ENCODE measurements at places on chromosomes 11 and 22.

DNA sequence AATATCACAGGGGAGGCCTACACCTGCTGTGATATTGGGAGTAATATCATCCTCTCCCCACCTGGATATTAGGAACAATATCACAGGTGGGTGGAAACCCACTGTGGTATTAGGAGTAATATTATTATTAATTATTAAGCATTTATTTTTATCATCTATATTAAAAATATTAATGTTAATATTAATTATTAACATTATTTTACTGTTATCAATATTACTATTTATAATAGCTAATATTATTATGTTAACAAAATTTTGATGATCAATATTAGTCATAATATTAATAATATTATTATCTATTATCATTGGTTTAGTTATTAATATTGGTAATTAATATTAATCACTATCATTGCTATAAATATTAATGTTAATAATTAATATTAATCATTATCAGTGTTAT lies 161.1 kb upstream of the API5 start:
- DNase-seq: no peak

GRCh38 chr22:40279017-40279416 lies 67.3 kb upstream of the ADSL start:
- no peak for DNase-seq

- peak; percentile 7 for DNase-seq
These were observed 4.9 kb upstream of the CELSR1 start for GRCh38 chr22:46542011-46542985.

GRCh38 chr22:50569896-50570535 lies 7.3 kb upstream of the SYCE3 start:
- no peak for DNase-seq

DNA sequence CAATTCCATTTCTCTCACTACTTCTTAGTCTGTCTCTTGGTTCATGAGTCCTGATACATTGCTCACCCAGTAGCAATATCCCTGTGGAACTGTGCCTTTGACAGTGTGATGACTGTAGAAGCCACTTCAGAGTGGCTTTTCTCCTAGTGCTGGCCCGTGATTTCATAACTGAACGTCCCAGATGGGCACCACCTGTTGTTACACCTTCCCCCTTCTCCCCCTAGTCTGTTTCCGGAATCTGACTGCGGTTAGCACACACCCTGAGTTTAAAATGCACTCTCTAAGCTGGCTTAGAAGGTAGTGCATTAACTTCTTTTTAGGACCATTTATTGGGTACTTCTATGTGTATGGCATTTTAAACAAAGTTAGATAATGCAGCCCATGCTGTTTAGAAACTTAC lies 83.0 kb downstream of the ALX4 start:
- DNase-seq: no peak

DNA sequence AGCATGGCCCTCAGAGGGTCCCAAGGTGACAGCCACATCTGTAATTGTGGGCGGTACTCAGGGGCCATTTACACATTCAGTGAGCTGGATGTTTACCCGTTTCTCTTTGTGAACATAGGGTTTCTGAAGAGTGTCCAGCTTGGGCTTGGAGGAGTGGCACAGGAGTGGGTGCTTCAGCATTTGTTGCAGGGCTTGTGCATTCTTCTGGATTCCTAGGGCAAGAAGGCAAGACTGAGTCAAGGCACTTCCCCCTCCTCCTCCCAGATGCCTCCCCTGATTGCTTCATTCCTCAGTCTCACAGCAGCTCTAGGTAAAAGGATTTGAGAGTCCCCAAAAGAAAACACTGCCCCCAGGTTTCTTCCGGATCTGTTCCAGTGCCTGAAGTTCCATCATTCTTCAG lies 95.4 kb downstream of the RNF169 start:
- no peak for DNase-seq

DNA sequence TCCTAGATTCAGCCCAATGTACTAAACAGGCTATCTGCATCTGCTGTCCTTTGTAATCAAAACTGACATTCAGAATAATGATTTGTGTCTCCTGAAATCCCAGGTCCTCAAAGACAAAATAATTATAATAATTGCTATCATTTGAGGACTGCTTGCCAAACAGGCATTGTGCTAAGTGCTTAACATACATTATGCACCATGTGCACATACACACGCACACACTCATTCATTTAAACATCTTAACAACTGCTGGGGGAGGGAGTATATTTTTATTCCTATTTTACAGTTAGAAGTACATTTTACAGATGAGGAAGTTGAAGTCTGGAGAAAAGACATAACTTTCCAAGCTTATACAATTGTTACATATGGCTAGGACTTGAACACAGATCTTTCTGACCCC lies 308.0 kb upstream of the ZC3H12C start:
- DNase-seq: no peak

- no peak for DNase-seq
These were observed 101.9 kb upstream of the OLFML1 start for GRCh38 chr11:7383406-7383805.

- peak; percentile 7 for DNase-seq
These were observed at the start of gene CFAP300 for GRCh38 chr11:102047305-102047924. Gene CFAP300 (plus strand): TSS chr11:102047437. CDS start chr11:102047471, 34 bp downstream.

GRCh38 chr11:9663699-9664275 lies at the start of gene SWAP70:
Gene SWAP70 (plus strand): TSS chr11:9664077. CDS start chr11:9664180, 103 bp downstream.
- peak; percentile 28 for DNase-seq

DNA sequence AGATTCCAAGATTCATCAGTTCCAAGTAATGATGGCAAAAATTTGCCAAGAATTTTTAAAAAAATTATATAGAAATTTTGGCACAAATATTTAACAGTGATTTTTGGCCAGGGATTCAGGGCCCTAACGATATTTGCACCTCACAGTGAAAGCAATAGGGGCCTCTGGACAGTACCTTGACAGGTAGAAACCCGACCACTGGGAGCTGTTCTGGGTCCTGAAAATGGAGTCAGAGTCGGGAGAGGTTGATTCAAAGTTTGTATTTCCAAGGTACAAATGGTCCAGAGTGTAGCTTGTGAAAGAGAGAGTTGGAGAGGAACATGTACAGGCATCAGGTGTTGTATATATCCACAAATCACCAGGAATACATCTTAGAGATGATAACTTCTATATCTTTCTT lies 41.6 kb downstream of the MRGPRX2 start:
- DNase-seq: no peak

DNA sequence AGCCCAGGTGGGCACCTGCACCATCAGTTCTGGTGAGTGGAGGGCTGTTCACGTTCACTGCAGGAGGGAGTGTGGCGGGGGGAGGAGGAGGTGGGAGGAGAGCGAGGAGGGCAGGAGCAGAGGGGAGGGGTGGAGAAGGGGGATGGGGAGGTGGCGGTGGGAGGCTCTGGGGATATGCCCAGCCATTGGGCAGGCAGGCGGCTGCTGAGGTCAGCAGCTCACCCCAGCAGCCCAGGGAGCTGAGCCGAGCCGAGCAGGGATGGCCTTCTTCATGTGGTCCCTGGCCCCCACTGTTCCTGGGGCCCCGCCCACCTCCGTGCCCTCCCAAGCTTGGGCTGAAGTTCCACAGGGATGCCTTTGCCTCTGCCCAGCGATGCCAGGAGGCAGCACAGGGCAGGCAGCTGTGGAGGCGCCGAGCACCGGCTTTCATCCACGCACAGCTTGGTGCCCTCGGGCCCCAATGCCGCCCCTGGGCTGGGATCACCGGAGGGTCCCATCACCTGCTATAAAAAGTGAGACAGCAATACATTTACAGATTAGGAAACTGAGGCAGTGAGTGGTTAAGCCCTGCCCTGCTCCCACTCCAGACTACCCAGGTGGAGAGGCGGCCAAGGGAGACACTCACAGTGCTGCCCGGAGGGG lies 21.6 kb downstream of the RTN4R start:
- no peak for DNase-seq

- peak; percentile 13 for DNase-seq
These were observed 40.9 kb downstream of the ZC3H12C start for GRCh38 chr11:110134110-110134509.

DNA sequence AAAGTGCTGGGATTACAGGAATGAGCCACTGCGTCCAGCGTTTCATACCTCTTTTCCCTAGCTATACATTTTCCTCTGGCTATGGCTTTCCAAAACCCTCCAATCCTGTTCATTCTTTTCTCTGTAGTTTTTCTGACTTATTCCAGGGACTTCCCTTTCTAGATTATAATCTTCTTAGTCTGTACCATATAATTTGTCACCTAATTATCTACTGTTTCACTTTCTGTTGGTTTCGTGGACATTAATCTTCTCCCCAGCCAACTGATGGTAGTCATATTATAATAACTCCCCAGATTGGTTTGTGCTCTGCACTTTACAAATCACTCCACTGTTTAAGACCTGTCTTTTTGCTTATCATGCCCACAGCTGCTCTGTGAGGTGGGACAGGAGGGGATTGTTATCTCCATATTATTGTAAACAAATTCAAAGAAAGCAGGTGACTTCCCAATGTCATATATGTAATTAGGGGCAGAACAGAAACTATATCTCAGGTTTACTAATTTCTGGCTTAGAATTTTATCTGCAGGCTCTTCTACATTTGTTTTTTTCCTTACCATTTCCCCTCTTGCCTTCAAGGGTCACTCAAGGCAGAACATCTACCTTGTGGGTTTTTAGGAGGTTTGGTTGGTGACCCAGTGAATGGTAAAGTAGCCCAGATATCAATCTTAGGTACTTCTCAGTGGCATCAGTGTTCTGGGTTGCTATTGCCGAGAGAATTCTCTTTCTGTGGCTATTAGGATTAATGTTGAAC lies 23.9 kb downstream of the STIM1 start:
- no peak for DNase-seq

DNA sequence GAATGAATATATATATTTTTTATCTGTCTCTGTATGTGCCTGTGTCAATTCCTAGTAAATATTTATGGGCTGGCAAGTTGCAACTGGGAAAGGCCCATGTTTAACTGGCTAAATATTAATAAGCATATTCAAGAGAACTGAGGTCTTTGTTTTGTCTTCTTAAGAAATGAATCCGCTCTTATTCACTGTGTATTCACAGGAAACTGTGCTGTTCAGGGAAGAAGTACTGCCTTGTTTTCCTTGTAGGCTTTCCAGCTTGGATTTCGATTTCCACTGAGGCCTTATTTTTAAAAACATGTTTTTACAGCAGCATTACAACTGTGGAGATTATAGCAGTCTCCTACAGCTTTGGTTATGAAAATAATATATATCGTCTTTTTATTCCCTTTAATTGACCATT lies 64.7 kb downstream of the LDLRAD3 start:
- no peak for DNase-seq

DNA sequence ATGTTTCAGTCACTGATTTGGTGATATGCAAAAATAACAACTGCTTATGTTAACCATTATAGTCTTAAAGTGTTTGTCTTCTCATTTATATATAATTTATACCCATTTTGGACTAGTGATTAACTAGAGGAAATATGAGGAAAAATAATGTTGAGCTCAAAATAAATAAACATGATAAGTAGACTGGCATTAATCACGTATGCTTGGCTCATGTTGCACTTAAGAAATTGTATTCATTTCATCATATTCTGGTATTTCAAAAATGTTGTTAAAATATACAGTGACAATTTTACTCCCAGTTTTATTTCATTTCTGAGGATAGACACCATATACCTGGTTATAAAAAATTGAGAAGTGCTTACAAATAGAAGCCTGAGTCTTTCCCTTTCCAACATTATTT lies 3.8 kb upstream of the OR10D3 start:
- no peak for DNase-seq

GRCh38 chr11:23727387-23727786 lies 769.5 kb upstream of the LUZP2 start:
- no peak for DNase-seq

GRCh38 chr11:1546077-1546535 lies 26.0 kb downstream of the DUSP8 start:
- no peak for DNase-seq

DNA sequence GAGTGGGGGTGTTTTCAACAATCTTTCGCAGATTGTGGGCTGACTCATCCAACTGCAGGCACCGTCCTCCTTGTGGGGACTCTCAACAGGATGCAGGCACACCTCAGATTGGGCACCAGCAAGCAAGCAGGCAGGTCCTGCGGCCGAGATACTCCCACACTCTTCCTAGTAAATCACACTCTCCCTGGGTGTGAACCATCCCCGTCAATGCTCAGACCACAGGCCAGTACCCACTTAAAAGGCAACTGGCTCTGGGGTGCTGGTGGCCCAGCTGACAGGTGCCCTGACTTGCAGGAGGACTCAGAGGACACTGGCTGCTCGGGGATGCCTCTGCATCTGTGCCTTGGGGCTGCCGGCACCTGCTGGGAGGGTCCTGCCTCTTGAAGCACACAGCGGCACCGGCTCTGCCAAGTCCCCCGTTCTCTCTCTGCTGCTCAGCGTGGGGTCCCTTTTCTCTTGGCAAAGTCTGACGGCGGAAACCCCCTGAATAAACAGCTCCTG lies 282.5 kb downstream of the CTTN start:
- no peak for DNase-seq

- DNase-seq: no peak
These were observed 4.1 kb downstream of the TRABD start for GRCh38 chr22:50189849-50190181.

DNA sequence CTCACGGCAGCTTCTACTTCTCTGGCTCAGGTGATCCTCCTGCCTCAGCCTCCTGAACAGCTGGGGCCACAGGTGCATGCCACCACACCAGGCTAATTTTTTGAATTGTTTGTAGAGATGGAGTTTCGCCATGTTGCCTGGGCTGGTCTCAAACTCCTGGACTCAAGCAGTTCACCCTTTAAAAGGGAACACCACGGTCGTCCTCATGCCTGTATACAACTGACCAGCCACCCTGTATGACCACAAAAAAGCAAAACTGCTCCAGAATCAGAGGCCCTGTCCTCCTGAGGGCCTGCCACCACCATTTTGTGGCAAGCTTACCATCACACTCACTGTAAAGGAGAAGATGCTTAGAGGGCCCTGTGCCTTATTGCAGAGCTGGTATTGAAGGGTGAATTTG lies 2.2 kb downstream of the GLB1L3 start:
- no peak for DNase-seq

DNA sequence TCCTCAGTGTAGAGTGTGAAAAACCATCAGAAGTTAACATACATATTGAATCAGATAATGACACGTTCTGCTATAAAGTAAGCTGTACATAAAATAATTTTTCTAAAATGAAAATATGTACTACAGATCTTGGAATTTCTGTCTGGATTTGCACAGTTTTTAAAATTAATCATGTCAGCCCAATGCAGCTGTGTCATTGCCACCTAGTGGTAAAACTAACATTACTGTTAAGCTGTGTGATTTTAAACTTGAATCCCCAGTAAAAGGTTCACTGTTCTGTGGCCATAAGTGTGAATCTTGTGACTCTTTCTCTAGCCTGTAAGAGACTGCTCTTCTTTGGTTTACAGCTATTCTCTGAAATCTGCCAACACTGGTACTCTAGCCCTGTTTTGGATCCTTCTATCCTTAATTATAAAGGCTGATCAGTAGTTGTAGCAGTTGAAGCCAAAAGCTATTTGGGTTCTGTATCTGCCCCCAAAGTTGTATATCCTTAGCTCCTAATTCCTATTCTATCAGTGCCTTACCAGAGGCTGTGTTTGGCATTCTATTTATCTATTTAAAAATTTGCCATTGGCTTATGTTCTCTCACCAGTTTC lies 4.0 kb downstream of the JRKL start:
- no peak for DNase-seq

- no peak for DNase-seq
These were observed 21.2 kb upstream of the PSMA1 start for GRCh38 chr11:14541192-14541947.

- DNase-seq: no peak
These were observed 60.9 kb downstream of the PDHX start for GRCh38 chr11:34977089-34977912.

GRCh38 chr22:49255154-49255553 lies 572.5 kb downstream of the BRD1 start:
- no peak for DNase-seq
